ENCODE measurements at places on chromosomes 11 and 22.

DNA sequence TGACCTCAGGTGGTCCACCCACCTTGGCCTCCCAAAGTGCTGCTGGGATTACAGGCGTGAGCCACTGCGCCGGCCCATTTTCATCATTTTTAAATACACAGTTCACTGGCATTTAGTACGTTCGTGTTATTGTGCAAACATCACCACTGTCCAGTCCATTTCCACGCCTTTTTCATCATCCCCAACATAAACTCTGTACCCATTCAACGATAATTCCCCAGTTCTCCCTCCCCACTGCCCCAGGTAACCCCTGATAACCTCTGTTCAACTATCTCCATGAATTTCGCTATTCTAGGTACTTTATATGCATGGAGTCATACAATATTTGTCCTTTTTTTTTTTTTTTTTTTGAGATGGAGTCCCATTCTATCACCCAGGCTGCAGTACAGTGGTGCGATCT lies 18.2 kb upstream of the ELFN2 start:
- DNase-seq, result no peak

GRCh38 chr11:44625759-44626523 lies 60.5 kb downstream of the CD82 start:
- DNase-seq, result no peak

- no peak for DNase-seq
These were observed 7.0 kb downstream of the HPS5 start for GRCh38 chr11:18314784-18315523.

GRCh38 chr11:75768112-75768908 lies at the start of gene DGAT2:
DGAT2 (plus strand) TSS chr11:75768778; CDS start chr11:75768992, 214 bp downstream.
- DNase-seq, result peak; percentile 64
